OCI-LY7 (cell line): ENCODE measurements at places on chromosomes 1 and 21. TPM values are rescaled to one million over a fixed set of nuclear protein-coding genes. Genes with fewer than 3 reads are reported as not detected.

SFN gene
- total RNA-seq, result 1.8 and 3.9 TPM in 2 replicates

STPG1 gene
- total RNA-seq, result 9.6 and 10.1 TPM in 2 replicates

UTS2 gene
- not detected in 2 replicates for total RNA-seq

ENTREP3 gene
- 53.1 and 59.3 TPM in 2 replicates for total RNA-seq

S100A14 gene
- total RNA-seq, result not detected in 2 replicates

SPRR2E gene
- not detected in 2 replicates for total RNA-seq

CFHR2 gene
- not detected in 2 replicates for total RNA-seq

AZIN2 gene
- total RNA-seq, result 0.27 and 0.94 TPM in 2 replicates

PROK1 gene
- total RNA-seq, result not detected in 2 replicates

POMGNT1 gene
- 30.8 and 33.7 TPM in 2 replicates for total RNA-seq

NOTCH2NLA gene
- 31.1 and 36.4 TPM in 2 replicates for total RNA-seq

IER5 gene
- 7.2 and 8.2 TPM in 2 replicates for total RNA-seq

ALDH9A1 gene
- 27.7 and 32.1 TPM in 2 replicates for total RNA-seq

SAMSN1 gene
- 2.8 and 4.1 TPM in 2 replicates for total RNA-seq

OR10Z1 gene
- not detected in 2 replicates for total RNA-seq

FBLIM1 gene
- not detected in 2 replicates for total RNA-seq

FCRL4 gene
- not detected in 2 replicates for total RNA-seq

CELA2B gene
- total RNA-seq, result not detected in 2 replicates

FCN3 gene
- not detected in 2 replicates for total RNA-seq

MAP10 gene
- total RNA-seq, result 1.6 and 1.8 TPM in 2 replicates

SNX7 gene
- not detected in 2 replicates for total RNA-seq

BOLA1 gene
- total RNA-seq, result 9.4 and 10.2 TPM in 2 replicates

RNU5D-1 gene
- not detected in 2 replicates for total RNA-seq

SERTAD4 gene
- total RNA-seq, result not detected in 2 replicates

SLAMF9 gene
- not detected in 2 replicates for total RNA-seq

PGLYRP3 gene
- not detected in 2 replicates for total RNA-seq

MROH9 gene
- not detected in 2 replicates for total RNA-seq

SYCP1 gene
- total RNA-seq, result not detected in 2 replicates

PRKAA2 gene
- not detected in 2 replicates for total RNA-seq

AIRE gene
- total RNA-seq, result not detected in 2 replicates

AK5 gene
- total RNA-seq, result not detected in 2 replicates

PLD5 gene
- not detected in 2 replicates for total RNA-seq

RGS18 gene
- total RNA-seq, result 9.8 and 14.6 TPM in 2 replicates

LRRC53 gene
- total RNA-seq, result not detected in 2 replicates

TRMT1L gene
- total RNA-seq, result 25.7 and 31.0 TPM in 2 replicates

TAL1 gene
- not detected in 2 replicates for total RNA-seq

KRTAP27-1 gene
- not detected in 2 replicates for total RNA-seq

HAO2 gene
- not detected in 2 replicates for total RNA-seq

CFHR1 gene
- total RNA-seq, result not detected in 2 replicates

SIM2 gene
- total RNA-seq, result not detected in 2 replicates

SYPL2 gene
- total RNA-seq, result not detected in 2 replicates

PTGS2 gene
- total RNA-seq, result not detected in 2 replicates

TMEM222 gene
- 29.5 and 30.9 TPM in 2 replicates for total RNA-seq

ANKRD35 gene
- not detected in 2 replicates for total RNA-seq

CYP4Z1 gene
- total RNA-seq, result not detected in 2 replicates

TFF3 gene
- total RNA-seq, result not detected in 2 replicates
